ENCODE measurements at places on chromosomes 7 and 10.

- no peak for DNase-seq
Observed at GRCh38 chr7:24943096-24943948, 36.7 kb downstream of the OSBPL3 start.

- DNase-seq = no peak
Observed at GRCh38 chr10:125514206-125515162, 168.5 kb downstream of the TEX36 start.

- no peak for DNase-seq
Observed at GRCh38 chr7:106054971-106055532, 57.1 kb downstream of the SYPL1 start.

GRCh38 chr10:47161465-47161864 lies 138.5 kb upstream of the GDF10 start:
- DNase-seq = no peak

DNA sequence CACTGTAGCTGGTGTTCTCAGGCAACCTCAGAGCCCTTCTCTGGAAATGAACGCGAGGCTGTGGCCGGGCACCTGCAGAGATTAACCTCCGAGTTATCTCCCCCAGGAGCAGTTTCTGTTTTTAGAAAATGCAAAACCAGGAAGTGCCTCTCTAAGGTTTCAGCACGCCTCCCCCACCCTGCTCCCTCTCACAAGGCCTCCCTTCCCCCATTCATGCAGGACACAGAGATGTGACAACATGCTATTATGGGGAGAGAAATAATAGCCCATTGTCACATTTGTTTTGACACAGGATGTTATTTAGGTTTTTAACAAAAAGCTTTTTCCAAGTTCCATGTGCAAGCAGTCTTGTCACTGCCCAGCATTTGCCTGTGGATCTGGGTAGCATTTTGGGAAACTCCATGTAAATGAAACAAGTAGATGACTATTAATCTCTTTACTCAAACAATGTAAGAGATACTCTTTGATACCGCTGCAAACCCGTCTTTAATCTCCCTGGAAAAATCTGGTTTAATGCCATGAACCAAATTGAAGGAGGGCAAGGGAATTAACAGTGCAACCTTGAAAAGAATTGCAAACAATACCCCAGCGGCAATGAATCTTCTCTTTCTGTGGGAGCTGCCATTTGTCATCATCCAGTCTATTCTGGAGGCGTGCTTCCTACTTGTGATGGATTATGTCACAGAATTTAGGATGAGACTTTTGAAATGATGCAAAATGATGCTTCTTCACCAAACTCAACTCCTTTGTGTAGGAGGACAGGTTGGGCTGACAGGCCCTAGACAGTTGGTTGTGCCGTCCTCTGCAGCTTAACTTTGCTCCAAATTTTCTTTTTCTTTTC lies 86.5 kb upstream of the NMT2 start:
- DNase-seq = no peak

DNA sequence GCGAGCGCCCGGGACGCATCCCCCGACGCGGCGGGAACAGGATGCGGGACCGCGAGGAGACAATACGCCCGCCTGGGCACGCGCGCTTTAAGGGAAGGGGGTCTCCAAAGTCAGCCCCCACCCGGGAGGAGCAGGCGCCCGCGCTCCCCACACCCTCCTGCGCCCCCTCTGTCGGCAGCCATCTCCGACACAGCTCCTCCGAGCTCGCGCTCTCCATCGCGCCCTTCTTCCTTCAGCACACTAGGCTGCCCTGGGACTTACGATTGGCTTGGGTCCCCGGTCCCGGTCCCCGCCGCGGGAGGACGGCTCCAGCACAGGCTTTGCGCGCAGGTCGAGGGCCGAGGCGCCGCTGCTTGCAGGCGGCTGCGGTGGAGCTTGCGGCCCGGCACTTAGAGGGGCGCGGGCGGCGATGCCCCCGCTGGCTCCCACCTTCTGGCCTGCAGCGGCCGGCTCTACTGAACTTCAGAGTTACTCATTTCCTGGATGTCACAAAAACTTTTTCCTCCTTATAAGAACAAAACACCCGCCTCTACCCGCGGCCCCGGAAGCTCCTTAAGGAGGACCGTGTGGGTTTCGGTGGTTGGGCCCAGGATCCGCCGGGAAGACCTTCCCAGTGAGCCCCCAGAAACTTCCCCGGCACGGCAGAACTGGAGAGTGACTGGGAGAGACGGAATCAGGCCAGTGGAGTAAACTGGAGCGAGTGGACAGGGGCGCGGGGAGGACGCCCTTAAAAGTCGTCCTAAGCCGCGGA lies at the start of gene ITPRIP:
Gene ITPRIP, minus strand, starts transcription at position 481 of the 751 bp plus-strand sequence. CDS start 22,414 bp downstream, outside the sequence.
- DNase-seq = peak; percentile 84

DNA sequence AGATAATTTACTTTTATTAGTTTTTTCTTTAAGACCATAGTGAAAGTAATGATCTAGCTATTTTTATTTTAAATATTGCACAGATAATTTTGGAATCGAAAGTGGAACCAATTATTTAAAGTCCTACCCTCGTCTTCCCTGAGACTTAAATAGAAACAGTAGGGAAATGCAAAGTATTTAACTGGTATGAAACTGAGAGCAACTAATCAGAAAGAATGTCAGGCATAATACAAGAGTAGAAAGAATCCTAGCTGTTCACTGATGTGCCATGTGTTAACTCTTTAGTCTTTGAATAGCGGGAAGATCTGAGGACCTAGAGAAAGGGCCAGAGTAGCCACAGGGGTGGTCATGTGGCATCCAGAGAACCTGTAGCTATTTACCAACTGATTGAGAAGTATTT lies 630.0 kb downstream of the NRG3 start:
- DNase-seq = no peak

DNA sequence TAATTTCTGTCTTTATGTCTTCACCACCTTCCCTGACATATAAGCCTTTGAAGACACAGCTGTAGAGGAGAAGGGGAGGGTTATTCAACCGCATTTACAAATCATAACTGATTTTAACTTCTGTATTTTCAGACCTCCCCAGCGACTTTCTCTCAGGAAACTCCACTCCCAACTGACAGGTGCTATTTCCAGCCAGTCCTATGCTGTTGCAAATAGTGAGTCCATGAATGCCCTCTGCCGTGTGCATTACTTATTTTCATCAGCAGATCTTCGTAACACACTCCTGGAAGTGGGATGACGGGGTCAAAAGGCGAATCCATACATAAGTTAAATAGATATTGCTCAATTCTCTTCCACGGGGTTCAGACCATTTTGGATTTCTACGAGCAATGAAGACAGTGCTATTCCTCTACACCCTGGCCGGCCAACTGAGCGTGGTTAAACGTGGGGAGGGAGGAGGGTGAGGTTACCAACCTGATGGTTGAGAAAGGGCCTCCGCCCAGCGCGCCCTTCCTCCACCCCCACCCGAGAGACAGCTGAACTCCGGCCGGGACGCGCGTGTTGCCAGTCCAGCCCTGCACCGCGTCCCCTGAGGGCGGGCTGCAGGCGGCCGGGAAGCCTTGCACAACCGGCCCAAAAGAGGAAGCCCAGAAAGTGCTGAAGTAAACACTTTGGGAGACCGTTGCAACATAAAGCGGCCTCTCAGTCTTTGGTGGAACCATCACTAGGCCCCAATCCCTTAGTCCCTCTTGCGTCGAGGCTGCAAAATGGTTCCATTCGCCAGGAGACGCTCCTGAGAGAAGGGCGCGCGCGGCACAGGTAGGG lies at the start of gene APBB1IP:
Gene APBB1IP, plus strand, starts transcription at position 705 of the 825 bp plus-strand sequence. CDS start 53,986 bp downstream, outside the sequence.
- DNase-seq = peak; percentile 96

DNA sequence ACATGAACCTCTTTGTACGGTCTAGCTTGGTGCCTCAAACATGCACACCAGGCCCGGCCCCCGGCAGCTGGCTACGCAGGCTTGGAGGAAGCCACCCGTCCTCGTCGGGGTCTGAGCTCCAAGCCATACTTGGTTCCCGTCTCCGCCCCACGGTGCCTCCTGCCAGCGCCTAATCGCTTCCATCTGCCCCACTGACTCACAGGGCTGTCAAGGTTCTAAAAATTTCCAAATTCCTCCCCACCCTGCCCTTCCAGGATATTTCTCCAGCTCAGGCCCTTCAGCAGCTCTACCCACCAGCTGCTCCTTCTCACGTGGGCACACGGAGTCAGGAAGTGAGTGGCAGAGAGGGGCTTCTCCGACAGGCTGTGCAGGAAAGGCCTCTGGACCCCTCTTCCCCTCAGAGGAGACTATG lies 38.8 kb downstream of the TMEM270 start:
- DNase-seq = no peak

- no peak for DNase-seq
Observed at GRCh38 chr10:113103131-113103840, 153.2 kb downstream of the TCF7L2 start.

GRCh38 chr7:18916826-18917225 lies 200.6 kb downstream of the TWIST1 start:
- no peak for DNase-seq

- DNase-seq = no peak
Observed at GRCh38 chr7:151665368-151665767, 145.7 kb upstream of the RHEB start.

- DNase-seq = no peak
Observed at GRCh38 chr10:110171032-110171431, 36.4 kb upstream of the MXI1 start.

DNA sequence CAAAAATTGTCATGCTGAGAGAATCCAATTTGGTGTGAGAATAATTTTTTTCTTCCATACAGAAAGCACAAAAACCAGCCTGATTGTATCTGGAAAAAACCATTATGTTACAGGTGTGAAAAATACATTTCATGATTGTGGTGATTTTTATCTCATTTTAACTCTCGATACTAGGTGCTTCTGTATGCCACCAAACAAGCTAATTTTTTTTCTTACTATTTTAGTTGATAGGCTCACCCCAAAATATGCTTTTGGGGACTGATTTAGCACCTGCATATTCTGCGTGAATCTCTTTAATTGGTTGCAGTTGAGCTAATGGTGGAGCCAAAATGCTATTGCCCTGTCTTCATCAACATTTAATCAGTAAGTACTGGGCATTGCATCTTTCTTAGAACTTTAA lies 1.9 kb downstream of the DMTF1 start:
- DNase-seq = no peak

GRCh38 chr7:31308652-31309051 lies 31.9 kb downstream of the NEUROD6 start:
- DNase-seq = no peak

DNA sequence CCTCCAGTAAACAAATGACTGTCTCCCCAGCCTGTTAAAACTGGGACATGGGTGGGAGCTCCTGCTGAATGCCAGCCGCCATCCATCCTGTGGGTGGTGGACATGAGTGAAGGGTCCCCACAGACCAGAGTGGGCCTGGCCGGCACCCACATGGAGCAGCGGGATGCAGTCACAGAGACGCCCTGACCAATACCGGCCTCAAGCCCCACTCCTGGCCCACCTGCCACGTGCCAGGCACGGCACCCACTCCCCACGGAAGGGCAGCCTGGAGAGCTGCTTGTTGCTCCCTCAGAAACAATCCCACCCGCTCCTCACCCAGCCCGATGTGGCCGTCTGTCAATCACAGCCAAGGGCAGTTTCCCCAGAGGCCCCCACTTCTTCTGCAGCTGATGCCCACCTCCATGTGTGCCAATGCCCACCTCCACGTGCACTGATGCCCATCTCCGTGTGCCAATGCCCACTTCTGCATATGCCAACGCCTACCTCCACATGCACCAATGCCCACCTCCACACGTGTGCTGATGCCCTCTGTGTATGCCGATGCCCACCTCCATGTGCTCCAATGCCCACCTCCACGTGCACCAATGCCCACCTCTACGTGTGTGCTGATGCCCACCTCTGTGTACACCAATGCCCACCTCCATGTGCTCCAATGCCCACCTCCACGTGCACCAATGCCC lies 42.8 kb upstream of the DNAAF5 start:
- no peak for DNase-seq

DNA sequence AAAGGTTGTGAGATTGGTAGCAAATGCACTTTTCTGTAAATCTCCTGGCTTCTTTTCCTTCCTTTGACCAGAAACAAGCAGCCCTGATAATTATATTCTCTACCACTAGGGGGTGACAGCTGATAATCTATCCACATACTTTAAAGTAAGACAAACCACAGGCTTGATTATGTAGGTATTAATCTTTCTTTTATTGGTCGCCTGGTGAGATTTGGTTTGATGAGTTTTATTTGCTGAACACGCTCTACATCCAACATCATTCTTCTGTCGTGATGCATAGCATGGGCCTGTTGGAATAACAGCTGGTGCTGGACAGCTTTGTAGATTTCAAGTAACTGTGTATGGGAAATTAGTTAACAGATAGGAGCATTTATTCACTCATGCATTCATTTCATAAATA lies 63.5 kb downstream of the ZNF365 start:
- peak; percentile 52 for DNase-seq

DNA sequence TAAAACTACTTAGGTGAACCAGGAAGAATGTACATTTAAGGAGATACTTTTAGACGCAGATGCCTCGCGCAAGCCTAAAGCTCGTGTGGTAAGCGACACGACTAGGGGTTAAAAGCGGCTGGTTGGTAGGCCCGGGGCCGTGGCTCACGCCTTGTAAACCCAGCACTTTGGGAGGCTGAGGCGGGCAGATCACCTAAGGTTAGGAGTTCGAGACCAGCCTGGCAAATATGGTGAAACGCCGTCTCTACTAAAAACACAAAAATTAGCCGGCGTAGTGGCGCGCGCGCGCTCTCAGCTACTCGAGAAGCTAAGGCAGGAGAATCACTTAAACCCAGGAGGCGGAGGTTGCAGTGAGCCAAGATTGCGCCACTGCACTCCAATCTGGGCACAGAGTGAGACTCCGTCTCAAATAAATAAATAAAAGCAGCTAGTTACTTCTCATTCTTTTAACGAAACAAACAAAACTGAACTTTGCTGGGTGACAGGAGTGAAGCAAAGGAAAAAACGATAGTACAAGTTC lies 879 bp downstream of the NUDT5 start:
- DNase-seq = no peak

DNA sequence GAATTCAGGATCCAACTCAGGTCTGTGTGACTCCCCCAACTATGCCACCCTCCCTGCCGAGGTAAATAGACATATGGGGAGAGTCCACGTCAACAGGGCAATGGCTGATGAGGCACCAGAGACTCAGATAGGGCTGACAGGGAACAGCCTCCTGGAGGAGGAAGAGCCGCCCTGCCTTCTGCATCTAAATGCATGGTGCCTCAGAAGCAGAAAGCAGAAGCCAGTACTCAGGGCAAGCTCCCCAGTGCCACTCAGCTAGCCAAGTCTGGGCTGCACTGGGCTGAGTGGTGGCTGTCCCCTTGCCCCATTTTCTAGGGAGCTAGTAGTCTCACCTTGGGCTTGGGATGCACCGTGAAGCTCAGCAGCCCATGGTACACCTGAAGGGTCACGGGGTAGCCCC lies 11.0 kb downstream of the RRP12 start:
- DNase-seq = no peak

DNA sequence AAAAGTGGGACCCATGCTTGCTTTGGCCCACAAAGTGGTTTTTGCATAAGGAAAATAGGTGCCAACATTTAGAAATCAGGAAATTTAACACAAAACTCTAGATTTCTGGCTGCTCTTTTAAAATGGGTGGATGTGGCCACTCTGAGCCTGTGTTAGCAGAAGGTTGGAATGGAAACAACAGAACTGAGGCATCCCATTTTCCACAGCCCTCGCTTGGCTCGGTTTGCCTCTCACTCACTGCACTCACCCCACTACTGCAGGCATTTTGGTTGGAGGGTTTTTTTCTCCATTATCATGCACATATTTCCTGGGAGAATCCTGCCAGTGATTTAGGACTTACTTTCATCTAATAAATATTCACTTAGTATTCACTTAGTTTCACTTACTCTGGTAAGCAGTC lies 178.9 kb downstream of the BICC1 start:
- DNase-seq = no peak

Measured in AML-193 (cell line).